MM.1S (cell line): ENCODE measurements at places on chromosomes 2 and 18.

DNA sequence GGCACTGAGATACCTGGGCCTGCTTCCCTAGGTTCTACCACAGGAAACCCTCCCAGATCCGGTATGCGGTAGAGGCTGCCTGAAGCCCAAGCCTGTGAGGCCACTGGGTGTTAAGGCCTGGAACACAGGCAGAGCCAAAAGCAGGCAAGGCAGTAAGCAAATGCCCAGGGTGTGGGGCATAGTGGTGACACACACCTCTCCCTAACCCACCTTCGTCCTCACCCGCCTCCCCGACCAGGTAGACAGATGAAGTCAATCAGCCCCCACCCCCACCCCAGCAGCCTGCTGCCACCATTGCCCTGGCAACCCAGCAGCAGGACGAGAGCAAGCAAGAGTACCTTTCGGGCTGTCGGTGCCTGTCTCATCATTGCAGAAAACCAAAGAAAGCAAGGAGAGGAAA is 6.1 kb downstream of the DCTN1 start:
- no peak for DNase-seq

GRCh38 chr2:222305516-222306392 is 7.0 kb upstream of the PAX3 start:
- DNase-seq: no peak

DNA sequence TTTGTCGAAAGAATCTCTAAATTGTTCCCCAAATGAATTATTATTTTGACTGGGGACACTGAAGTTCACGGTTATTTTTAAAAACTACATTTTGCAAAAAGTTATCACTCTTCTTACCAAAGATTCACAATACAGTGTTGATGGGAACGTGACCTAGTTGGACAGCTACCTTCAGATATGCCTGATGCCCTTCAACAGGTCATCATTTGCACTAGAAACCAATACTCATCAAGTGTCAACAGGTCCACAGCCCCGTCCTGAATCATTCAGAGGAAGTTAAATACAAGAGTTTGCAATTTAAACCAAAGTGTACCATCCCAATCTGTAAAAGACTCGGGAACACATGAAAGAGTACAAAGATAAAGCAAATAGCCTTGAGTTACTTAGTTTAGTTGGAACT is 28.3 kb downstream of the BCL2 start:
- DNase-seq: no peak

DNA sequence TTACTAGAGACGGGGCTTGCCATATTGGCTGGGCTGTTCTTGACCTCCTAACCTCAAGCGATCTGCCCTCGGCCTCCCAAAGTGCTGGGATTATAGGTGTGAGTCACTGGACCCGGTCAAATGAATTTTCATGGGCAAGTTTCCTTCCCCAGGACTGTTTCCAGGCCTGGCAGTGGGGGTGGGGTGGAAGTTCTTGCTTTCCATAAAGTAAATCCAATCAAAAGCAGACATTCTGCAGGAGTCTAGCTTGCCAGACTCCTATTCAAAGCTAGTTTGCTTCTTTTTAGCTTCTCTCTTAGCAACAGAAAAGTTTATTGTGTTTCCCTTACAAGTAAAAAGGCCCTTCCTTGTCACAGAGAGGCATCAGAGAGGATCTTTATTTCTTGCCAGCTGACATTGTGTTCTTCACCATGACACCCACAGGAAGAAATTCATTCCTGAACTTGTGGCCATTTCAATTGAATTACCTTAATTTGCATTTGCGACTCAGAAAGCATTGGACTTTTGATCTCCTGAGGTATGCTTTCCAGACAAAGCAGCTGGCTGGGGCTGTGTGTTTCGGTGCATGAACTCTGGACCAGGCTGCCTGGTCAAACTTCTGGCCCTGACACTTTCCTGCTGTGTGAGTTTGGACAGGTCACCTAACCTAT is 37.9 kb downstream of the LYPD1 start:
- DNase-seq: no peak

DNA sequence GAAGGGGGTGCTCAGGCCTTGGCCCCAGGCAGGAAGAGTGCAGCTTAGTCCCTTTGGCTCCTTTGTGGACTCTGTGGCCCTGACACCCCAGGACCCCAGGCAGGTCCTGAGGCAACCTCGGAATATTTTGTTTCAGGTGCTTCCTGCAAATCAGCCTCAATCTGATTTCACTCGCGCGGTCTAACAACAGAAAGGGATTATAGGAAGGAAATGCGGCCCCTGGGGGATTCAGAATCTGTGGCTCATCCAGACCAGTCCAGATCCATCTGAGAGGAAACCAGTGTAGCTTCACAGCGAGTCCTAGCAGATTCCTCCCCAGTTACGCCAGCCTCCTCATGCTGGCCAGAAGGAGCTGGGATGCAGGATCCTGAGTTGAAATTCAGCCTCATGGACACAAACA is 59.5 kb upstream of the YWHAQ start:
- no peak for DNase-seq

DNA sequence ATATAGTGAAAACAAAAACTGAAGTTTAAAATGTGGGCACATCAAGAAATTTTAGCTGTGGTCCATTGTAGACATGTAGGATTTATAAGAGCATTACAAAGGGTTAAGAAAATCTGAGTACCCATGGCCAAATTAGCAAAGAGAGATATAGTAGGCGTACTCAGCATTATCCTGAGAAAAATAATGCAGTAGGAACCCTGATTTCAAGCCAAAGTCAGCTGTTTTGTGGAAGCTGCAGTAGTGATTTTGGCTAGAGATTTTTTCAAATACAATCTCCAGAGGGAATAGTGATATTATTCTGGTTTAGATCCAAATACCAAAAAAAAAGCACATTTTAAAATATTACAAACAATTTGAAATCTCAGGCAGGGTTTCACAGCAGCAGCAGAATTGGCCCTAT is 450.9 kb downstream of the FBXO15 start:
- no peak for DNase-seq

DNA sequence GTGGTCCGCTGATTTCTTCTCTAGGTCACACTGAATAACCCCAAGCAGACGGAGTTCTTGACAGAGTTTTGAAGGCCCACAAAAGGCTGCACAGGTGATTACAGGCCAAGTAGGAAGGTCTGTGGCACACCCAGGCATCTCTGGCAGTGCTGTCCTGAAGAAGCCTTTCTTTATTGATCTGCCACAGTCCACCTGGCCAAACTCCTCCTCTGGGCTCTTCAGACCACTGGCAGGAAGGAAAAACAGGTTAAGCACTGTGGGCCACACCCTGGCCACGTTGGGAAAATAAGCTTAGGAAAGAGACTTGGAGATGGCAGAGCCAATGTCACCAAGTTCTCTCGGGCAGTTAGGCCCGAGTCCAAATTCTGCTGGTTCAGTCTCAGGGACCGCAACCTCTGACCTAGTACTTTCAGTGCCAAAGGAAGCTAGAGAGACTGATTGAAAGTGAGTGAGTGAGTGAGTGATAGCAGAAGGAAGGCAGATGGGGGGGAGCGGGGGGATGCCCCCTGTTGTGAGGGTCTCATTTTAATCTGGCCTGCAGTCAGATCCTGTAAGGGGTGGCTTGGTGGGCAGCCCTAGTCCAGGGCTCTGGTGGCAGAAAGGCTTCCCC is 102.9 kb downstream of the TGFA start:
- DNase-seq: no peak

GRCh38 chr2:168731616-168732015 is 70.8 kb upstream of the NOSTRIN start:
- no peak for DNase-seq

GRCh38 chr18:74242438-74243096 is 49.2 kb downstream of the CYB5A start:
- no peak for DNase-seq

DNA sequence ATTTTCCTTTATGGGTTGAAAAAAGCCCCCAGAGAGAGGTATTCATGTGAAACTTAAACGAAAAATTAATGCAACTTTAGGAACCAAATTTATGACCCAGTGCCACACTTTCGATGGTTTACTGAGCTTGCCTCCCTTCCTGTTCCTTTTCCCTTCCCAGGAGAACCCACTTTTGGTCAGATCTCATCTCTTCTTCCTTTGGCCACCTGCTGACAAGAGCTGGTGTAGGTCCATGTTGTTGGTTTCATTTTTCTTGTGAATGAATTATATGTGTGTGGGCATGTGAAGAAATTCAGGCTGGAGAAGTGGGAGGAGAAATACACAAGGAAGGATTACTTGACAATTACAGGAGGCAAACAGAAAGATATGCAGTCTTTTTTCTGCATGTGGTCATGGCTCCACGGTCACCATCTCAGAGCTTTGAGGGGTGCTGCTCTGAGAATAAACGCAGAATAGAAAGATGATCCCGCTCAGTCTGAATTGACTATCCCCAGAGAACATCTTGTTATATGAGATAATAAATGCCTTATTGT is 111.3 kb upstream of the TCF4 start:
- no peak for DNase-seq

DNA sequence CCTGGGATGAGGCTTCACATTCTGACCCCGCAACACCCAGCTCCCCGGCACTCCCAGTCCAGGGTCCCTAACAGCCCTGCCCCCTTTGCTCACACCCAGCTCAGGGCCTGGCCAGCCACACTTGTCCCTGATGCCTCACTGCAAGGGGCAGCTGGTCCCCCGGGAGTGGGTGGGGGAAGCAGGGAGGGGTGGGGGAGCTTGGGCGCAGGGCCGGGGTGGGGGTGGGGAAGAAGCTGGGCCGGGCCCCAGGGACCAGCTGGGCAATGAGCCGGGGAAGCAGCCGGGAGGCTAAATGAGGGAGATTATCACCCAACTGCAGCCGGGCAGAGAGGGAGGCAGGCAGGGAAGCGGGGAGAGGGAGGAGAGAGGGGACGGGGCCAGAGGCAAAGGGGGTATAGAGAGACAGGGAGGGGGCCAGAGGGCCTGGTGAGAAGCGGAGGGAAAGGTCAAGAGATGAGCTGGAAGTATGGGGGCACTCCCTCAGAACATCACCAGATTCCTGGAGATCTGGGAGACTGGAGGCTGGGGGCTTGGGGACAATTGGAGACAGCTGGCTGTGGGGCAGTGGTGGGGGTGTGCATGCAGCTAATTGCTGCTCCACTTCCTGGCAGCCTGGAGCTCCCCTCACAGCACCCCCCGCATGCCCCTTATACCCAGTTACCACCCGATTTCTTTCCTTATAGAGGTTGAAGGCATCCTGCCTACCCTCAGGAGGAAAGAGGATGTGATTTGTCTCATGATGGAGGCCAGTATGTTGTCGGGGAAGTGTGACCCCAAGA is 2.5 kb upstream of the ASIC4 start:
- no peak for DNase-seq

- peak; percentile 61 for DNase-seq
Observed at GRCh38 chr2:227406177-227407031, 18.7 kb upstream of the SCYGR1 start.

GRCh38 chr2:225597911-225598310 is 198.4 kb downstream of the NYAP2 start:
- no peak for DNase-seq

DNA sequence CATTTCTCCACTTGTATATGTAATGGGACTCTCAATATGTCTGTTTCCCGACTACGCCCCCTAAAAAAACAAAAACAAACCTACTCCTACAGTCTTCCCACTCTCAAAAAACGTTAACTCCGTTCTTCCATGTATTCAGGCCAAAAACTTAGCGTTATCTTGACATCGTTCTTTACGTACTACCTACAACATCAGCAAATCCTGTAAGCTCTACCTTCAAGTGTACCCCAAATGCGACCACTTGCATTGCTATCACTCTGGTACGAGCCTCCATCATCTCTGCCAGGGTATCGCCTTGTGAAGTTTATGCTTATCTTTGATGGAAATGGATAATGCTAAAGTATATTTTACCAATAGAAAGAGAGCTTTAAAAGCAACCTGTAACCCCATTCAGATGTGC is 479 bp downstream of the GPATCH11 start:
- DNase-seq: no peak
